ENCODE measurements at places on chromosomes 2 and 18.
A peak's percentile ranks its signal among the peaks of the same experiment; 100 is the strongest.

GRCh38 chr2:88131201-88131998 lies 3.5 kb upstream of the FABP1 start:
- DNase-seq = no peak

DNA sequence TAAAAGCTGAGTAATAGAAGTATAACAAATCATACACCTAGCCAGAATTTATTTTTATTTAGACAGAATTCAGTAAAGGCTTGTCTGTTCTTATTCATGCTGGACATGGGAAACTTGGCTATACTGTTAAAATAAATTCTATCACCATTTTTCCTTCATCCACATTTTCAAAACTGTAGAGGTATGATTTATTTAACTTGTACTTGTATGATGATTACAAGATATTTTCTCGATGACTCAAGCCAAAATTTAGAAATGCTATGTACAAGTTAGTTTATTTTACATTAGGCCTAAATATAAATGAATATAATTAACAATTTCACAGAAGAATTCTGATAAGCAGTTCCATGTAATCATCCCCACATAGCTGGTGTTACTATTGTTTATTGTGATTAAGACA lies 194.8 kb upstream of the DOK6 start:
- DNase-seq = peak; percentile 4

DNA sequence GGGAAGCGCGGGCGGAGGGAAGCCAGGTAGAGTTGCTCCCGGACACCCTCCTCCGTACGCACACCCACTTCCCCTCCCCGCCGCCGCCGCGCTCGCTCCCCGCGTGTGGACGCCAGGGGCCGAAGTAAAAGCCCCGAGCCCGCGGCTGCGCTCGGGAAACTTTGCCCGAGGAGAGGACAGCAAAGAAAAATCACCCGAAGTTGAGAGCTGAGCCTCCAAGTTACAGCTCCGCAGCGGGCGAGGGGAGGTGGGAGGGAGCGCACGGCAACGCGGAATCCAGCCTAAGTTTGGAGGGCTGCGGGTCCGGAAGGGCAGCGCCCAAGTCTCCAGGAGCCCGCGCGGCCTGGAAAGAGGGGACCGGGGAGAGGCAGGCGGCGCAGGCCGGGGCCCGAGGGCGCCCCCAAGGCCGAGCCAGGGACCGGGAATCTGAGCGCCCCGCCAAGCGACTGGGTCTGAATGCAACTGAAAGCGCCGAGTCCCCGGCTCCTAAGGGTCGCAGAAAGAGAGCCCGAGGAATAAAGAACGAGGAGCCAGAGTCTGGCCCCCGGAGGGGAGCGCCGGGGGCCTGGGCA lies 706 bp upstream of the BCL11A start:
- DNase-seq = peak; percentile 37

DNA sequence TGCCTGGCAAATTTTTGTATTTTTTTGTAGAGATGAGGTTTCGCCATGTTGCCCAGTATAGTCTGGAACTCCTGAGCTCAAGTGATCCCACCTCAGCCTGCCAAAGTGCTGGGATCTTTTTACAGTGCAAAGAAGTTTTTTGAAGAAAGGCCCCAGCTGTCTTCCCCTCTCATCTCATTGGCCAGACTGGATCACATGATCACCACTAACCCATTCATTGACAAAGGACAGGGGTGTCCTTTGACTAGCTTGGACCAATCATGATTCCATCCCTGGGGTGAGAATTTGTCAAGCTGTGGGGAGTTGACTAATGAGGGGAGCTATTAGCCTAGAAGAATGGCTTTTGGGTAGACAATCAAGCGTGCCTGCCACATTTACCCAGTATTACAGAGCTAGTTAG lies 232.9 kb upstream of the TANK start:
- DNase-seq = no peak

DNA sequence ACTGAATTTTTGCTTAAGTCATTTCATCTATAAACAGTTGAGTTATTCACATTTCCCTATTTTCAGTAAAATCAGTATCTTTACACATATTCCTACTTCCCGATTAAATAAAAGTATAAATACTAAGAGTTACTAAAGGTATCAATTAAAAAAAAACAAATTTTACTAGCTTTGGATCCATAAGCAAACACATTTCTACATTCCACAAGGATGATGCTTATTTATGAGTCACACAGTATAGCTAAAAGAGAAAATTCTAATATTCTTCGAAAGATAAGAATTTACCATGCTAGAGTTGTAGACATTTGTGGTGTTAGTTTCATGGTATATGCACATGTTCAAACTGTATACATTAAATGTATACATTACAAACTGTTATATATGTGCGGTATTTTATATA lies 23.7 kb downstream of the PGAP1 start:
- DNase-seq = peak; percentile 31

GRCh38 chr18:67652288-67652687 lies 135.8 kb upstream of the DSEL start:
- no peak for DNase-seq

GRCh38 chr18:31649978-31650719 lies 34.2 kb downstream of the B4GALT6 start:
- no peak for DNase-seq

DNA sequence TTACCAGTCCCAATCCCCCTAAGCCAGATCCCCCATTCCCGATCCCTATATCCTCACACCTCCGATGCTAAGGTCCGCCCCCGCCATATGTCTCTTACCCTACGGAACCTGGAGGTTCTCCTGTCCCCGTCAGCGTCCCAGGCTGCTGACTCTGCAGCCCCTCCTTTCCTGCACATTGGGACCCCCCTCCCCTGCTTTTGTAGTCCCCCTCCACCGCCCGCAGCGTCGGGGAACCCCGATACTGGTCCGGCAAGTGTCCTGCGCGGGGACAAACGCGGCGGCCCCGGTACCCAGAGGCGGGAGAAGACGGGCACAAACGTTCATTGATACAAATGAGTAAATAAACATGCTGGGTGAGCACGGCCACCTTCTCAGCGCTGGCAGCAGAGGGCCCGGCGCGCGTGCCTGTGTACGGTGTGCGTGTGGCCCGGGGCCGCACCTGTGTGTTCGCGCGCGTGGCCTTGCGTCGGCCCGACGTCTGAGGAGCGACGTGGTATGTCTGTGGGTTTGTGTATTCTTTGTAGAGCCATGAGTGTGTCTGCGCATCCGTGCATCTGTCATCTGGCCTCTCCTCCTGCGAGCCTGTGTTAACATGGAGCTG lies 2.0 kb upstream of the CYP26B1 start:
- DNase-seq = peak; percentile 18

GRCh38 chr2:27962006-27962405 lies 71.5 kb downstream of the BABAM2 start:
- DNase-seq = peak; percentile 78

DNA sequence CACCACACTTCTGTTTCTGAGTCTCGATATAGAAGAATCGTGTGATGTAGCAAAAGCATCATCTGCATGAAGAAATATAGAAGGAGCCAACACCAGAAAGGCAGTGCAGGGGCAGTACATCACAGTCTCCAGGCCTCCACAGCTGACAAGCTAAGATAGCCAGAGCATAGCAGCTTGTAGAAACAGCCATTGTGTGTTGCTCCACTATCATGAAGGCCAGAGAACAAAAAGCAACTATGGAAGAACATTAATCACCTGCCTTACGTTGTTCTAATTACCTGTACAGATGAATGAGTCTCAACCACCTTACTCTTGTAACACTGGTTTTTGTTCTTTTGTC lies 129.0 kb downstream of the RND3 start:
- no peak for DNase-seq

GRCh38 chr2:54030806-54031205 lies 60.0 kb upstream of the PSME4 start:
- DNase-seq = no peak
